RCC 7860 (cell line): ENCODE measurements at places on chromosomes 2 and 18.

DNA sequence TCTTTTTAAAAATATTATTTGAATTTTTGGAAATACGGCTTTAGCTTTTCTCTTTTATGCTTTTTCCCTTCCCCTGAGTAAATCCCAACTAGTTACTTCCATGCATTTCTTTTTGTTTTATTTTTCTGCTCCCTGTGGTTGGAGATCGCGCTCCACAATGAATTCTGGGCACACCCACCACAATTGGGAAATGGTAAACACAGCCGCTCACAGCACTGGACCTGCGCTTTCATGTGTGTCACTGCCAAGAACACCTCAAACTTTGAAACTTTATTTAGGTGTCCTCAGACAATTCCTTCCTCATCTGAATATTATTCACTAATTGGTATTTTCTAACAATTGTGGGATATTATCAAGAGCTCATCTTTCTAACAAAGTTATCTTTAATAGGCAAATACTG is 82.8 kb upstream of the TMEM18 start:
- DNase-seq: no peak

- no peak for DNase-seq
Measured at GRCh38 chr18:74084184-74084855, 63.3 kb downstream of the FBXO15 start.

DNA sequence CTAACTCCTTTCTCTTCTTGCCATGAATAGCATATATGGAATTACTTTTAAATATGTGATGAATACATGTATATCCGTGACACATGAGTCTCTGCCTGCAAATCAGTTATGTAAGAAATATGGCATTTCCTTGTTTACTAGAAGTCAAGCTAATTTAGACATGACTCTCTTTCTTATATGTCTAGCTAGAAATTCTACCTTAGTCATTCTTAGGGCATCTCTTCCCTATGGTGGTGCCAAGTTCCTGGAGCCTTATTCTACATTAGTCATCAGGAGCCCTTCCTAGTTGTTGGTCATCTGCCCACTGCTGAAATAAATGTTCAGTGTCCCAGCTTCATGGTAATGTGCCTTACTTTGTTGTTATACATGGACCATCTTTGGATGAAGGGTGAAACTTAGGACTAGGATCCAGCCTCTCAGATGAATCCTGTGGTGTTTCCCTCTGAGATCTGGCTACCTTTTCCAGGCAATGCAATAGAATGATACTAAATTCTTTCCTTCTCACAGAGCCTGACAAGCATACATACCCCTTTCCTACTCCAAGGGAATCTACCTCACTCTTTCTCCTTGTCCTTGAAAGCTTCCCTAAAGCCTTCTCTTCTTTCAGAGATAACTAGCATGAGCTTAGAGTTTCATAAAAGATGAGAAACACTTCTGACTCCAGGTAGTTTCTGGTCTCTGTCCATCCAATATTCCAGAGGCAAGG is 415.3 kb upstream of the VWC2L start:
- DNase-seq: peak; percentile 94

GRCh38 chr2:76998704-76999103 is 523.5 kb downstream of the LRRTM4 start:
- no peak for DNase-seq

GRCh38 chr2:240292035-240292574 is 143.4 kb upstream of the GPC1 start:
- DNase-seq: no peak

GRCh38 chr18:10895976-10896375 is 253.4 kb downstream of the PIEZO2 start:
- DNase-seq: no peak

DNA sequence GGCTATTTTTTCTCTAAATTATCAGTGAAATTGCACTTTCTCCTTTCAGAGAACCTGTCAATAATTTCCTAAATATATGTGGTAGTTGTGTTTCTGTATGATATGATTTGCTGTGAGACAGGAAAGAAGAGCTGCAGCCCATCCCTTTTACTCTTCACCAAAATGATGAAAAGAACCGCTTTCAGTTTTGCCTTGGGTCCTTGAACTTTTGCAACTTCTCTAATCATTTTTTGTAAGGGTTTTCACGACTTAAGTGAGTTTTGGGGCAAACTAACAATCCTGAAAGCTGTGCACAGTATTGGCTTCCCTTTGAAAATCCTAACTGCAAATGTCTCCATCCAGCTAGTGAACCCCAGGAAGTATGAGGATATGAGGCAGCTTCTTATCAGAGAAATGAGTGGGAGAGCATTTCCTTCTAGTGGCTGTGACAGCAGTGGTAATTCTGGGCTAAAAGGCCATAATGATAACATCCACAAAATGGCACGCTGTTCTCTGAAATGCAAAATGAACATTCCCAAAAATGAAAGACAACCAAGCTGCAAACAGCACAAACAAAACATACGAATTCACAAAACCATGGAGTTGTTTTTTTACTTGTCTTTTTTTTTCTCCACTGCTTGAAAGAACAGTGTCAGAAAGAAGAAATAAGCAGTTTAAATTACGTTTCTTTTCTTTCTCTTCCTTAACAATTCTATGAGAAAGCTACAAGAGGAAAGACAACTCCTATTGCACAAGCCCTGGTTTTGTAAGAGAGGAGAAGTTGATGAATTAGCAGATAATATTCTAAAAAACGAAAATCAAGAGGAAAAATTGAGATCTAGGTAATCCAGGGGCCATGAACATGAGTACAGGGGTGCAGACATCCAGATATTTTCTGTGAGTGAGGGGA is 1291.6 kb upstream of the ZEB2 start:
- DNase-seq: no peak

DNA sequence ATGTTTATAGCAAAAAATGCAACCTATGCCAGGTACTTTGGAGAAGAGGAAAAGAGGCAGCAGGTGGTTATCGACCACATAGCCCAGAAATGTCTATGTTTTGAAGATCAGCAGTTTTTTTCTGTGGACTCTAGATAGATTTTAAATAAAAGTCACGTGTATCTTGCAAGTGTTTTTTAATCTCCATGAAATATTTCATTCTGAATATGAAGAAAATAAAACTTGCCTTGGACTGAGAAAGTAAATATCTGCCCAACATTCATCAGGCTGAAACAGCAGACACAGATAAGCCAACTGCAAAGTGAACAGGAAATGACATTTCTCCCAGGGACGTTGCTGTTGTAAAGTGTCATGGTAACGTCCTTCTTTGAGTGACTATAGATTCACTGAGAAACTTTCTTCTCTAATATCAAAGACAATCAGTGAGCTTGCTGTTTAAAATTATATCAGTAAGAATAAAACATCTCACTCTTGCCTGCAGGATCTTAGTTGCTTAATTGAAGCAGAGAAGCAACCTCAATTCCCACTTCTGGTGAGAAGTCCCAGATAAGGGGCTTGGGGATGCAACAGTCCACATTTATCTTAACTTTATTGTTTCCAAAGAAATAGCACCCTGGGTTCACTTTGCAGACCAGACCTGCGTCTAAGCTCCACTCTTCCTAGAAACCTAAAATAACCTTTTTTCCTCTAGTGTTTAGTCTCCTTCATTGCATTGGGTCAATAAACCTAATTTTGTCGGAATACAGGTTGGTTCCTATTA is 6.3 kb downstream of the MYOM1 start:
- DNase-seq: no peak

- no peak for DNase-seq
Measured at GRCh38 chr2:234559609-234560008, 62.7 kb upstream of the ARL4C start.
